ENCODE measurements at places on chromosomes 13 and 19.

DNA sequence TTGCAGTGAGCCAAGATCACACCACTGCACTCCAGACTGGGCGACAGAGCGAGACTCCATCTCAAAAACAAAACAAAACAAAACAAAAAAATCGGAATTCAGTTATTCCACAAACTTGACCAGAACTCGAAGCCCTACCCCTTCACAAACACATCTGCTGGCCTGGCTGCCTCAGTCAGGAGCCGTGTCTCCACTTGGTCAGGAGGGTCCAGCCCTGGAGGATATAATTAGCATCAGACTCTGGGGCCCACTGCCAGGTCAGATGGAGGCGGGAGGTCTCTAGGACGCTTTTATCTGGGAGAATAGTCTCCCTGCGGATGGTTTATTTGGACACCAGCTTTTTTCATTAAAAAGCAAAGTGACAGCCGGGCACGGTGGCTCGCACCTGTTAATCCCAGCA lies 8.0 kb downstream of the ELL start:
- no peak for DNase-seq

DNA sequence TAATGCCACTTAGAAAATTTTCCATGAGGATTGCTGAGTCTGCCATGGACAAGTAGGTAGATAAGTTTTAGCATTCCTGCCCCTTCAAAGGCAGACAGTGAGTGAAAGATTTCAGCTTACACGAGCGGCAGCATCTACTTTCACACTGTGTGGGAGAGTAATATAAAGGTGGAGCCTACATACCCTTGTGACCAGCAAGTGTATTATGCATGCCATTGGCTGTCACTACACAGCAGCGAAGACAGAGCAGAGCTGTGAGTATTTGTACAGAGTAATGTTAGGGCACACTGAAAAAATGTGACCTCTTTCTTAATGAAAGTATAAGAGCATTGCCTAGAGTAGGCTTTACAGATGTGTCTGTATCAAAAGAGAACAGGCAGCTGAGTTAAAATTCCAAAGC lies 14.0 kb downstream of the SLITRK6 start:
- DNase-seq = no peak

DNA sequence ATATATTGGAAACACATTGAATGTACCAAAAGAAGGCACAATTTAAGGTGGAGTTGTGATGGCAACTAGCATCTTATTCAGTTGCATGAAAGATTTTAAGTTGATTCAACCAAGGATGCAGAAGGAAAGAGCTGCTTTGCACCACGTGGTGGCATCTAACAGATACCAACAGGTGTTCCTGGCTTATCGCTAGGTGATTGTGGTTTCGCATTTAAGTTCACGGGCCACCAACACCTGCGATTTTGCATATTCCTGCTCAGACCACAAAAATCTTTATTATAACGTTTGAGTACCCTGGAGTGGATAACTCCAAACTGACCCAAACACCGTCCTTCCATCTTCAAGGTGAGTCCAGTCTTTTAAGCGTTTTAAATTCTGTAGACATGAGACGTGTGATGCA lies 45.3 kb downstream of the RGCC start:
- DNase-seq = no peak

- no peak for DNase-seq
Observed at GRCh38 chr19:35696835-35697234, 7.5 kb upstream of the ZBTB32 start.

DNA sequence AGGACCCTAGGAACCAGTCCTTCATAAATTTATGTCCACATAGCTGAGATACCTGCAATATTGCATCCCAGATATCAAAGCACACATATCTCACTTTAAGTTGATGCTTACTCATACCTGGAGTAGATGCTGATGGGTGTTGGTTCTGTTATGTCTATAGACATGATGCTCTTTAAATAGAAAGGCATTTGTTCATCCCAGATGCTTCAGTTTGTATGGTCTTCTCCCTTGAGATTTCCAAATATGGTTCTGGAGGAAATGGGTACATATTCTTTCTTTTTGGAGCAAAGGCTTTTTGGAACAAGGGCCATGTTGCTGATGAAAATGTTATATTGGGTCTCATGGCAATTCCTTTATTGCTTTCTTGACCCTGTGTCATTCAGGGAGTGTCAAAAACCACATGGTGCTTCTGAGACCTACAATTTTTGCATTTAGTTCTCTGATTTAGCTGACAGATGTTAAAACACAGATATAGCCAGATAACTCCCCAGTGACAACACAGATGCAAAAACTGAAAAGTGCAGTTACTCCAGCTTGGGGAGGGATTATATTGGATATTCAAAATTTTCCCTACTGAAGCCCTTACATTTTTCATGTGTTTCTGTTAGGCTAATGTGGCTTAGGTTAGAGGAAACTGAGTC lies 211.4 kb downstream of the KCNRG start:
- no peak for DNase-seq

DNA sequence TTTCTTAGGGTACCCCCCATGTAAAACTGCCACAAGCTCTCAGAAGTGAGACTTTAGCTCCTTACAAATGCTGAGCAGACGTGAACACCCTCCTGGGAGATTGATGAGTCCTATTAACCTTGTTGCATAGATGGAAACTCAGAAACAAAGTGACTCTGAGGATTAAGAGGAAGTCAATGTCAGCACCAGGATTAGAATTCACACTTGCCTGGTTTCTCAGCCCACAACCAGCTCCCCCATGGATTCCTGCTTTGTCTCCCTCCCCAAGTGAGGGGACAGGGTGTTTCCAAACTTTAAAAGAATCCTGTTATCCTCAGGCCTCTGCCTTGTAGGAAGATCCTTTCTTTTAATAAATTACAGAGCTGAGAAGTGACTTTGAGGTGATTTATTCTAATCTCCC lies 324.4 kb downstream of the NDFIP2 start:
- no peak for DNase-seq

- DNase-seq = no peak
Observed at GRCh38 chr13:22915442-22916082, 265.2 kb upstream of the SGCG start.

- no peak for DNase-seq
Observed at GRCh38 chr19:27844261-27844660, 1368.7 kb downstream of the UQCRFS1 start.
